ENCODE measurements at places on chromosomes 1 and 21. TPM values are rescaled to one million over a fixed set of nuclear protein-coding genes. Genes with fewer than 3 reads are reported as not detected.

DNA sequence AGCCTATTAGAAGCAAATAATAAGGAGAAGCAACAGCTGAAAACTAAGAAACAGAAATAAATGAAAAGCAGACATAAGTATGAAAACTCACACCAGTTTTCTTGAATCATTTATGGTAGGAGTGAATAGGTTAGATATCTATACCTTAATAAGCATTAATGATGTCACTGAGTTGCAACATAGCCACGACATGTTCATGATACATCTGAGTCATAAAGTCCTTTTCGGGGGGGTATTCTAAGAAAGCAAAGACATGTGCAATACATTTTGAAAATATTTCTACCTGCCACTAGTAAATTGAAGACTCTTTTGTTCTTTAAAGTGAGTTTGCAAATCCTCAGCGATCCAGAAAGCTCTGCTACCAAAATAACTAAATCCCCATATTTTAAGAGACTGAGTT is 7.2 kb downstream of the CD34 start:
- no peak for DNase-seq

GRCh38 chr21:36587388-36587787 is 107.5 kb upstream of the CLDN14 start:
- no peak for DNase-seq

GRCh38 chr1:171140401-171140800 is 44.7 kb upstream of the FMO2 start:
- DNase-seq: no peak

GRCh38 chr1:231392389-231393131 is 29.5 kb downstream of the EGLN1 start:
- DNase-seq: no peak

- no peak for DNase-seq
These were observed 48.9 kb downstream of the MEF2D start for GRCh38 chr1:156451505-156452160.

DNA sequence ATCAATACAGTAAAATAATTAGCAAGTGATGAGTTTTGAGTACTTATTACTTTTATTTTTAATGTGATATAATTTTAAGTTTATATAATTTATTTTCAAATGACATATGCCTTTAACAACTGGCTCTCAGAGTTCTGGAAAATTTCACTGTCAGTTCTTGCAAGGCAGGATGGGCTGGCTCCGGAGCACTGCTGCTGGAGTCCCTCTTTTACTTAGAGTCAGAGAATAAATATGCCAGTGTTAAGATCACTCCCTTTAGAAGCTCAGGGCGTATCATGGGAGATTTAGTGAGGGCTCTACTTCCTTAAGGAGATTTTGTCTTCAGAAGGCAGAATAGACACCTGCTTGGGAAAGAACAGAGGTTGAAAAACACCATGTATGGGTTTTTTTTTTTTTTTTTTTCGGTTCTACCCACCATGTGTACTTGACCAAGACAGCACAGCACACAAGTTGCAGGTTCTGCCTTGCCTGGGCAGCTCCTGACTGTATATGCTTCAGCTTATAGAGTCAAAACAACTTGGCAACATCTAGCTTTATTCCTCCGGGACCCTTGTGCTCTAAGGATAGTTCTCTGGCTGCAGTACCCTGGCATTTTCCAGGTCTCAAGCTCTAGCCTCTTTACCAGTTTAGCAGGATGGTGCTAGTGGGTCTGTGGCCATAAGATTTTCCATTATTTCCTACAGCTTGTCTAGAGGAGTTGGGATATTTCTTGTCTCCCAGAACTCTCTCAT is 29.7 kb upstream of the FMOD start:
- no peak for DNase-seq

- no peak for DNase-seq
These were observed 28.9 kb upstream of the DNAJC11 start for GRCh38 chr1:6730473-6730872.

DNA sequence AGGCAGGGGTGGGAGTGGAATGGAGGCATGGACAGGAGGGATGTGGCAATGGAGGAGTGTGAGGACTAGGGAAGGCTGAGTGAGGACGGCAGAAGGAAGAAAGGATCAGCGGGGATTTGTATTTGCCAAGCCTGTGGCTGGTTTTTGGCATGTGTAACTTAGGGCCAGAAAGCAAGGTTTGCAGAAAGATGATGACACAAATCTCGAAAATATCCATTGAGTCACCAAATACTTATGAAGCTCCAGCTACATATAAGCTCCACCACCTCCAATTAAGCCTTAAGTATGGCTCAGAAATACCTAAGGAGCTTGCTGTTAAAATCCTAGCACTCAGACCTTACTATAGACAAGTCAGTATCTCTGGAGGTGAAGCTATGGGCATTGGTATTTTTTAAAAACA is 90.1 kb downstream of the OMA1 start:
- DNase-seq: no peak

GRCh38 chr1:58515794-58516401 is 30.6 kb downstream of the OMA1 start:
- DNase-seq: no peak

- no peak for DNase-seq
These were observed 83.1 kb upstream of the ERRFI1 start for GRCh38 chr1:8109216-8109615.

DNA sequence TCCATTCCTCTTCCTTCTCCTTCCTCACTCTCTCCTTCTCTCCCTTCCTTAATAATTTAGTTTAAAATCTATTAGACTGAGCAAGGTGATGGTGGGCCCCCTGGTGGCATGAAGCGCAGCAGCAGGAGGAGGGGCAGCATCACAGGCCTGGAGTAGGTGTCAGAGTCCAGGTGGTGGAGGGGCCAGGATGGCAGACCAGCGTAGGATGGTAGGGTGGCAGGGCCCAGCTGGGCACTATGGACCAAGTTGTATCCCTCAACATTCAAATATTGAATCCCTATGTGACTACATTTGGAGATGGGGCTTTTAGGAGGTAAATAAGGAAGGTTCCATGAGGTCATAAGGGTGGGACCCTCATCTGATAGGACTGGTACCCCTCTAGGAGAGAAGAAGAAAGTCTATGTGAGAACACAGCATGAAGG is 61.0 kb downstream of the WDR4 start:
- no peak for DNase-seq

Gene TEDDM1
- total RNA-seq: not detected
